Adrenal gland (tissue), 19 donors: ENCODE measurements at places on chromosomes 6 and 20.
A peak's percentile ranks its signal among the peaks of the same experiment; 100 is the strongest.

DNA sequence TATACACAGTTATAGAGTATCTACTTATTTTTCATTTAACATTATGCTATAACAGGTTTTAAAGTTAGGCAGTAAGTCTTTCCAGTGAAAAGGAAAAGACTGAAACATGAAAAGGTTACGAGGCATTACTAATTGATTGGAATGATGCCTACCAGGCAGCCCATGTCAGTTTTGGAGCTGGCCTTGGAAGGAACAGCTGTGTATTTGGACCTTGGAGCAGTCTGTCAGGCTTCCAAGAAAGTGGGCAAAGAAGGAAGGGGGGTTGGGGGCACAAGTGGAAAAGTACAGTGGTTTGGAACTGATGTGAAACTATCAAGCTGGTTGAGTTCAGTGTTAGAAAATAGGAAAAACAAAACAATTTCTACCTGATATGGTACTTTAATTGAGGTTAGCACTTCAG lies 41.7 kb downstream of the SLC16A10 start:
- DNase-seq = peak; percentile 89

- DNase-seq = no peak
Measured at GRCh38 chr20:48808382-48809034, 19.3 kb downstream of the PREX1 start.

DNA sequence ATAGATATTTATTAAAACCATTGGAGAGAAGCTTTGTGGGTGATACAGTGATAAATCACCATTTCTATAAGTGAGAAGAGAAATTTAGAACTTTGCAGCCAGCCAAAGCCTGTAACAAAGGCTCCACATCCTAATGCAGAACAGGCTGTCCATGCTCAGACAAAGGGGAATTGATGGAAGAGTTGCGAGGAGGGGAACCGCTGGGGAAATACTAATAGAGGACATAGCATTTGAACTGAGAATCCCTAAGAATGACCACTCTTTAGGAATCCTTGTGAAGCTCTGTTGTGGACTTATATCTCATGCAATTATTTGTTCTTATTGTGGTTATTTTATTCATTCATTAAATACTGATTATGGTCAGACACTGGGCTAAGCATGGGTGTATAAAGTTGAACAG lies 167.8 kb downstream of the PHF3 start:
- no peak for DNase-seq

DNA sequence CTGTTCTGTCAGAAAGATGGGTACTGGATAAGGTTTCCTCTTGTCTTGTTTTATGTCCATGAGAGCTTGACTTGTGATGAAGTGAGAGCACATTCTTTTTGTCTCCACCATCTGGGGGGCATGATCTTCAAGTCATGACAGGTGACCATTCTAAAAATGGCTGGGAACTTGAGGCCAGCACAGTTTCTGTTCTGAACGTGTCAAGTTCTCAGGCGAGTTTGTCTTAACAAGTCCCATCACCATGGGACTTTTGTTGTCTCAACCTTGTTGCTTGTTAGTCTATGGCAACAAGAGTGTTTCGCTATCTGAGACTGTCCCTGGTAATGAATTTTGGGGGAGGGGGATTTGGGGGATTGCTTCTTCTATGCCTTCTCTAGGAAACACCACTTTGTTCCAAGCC lies 25.6 kb upstream of the ENPP4 start:
- DNase-seq = no peak
